B cell (primary cell): ENCODE measurements at places on chromosomes 5 and 9.

- DNase-seq: no peak
These were observed 444.7 kb downstream of the PLK2 start for GRCh38 chr5:58015175-58015574.

GRCh38 chr5:111574311-111574710 lies 62.0 kb upstream of the STARD4 start:
- no peak for DNase-seq

GRCh38 chr5:98513380-98513779 lies 260.1 kb upstream of the RGMB start:
- DNase-seq: no peak

- DNase-seq: no peak
These were observed 2.7 kb downstream of the GPX3 start for GRCh38 chr5:151023047-151023615.

DNA sequence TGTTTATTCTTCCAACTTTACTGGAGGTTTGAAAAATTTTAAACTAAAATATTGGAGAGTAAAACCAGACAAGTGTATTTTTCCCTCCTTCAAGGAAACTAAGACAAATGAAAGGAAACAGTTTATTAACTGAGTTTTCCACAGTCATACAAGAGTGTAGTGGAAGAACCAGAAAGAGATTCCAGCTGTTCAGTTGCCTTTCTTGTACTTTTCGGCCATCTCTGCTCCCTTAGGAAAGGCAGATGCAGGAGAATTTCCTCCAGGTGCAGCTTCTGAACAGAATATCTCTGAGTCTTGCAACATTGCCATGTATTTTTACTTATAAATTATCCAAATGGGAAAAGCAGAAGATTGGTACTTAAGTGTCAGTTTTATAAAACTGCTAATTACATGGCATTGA lies 217.1 kb downstream of the MAST4 start:
- no peak for DNase-seq

DNA sequence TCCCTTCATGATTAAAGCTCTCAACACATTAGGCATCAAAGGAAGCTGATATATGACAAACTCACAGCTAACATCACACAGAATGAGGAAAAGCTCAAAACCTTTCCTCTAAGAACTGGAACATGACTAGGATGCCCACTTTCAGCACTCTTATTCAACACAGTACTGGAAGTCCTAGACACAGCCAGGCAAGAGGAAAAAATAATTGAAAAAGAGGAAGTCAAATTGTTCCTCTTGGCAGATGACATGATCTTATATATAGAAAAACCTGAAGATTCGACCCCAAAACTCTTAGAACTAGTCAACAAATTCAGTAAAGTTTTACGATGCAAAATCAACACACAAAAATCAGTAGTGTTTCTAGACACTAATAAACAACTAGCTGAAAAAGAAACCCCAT lies 144.3 kb upstream of the NREP start:
- no peak for DNase-seq

GRCh38 chr5:72515211-72515610 lies 8.0 kb upstream of the ZNF366 start:
- no peak for DNase-seq

DNA sequence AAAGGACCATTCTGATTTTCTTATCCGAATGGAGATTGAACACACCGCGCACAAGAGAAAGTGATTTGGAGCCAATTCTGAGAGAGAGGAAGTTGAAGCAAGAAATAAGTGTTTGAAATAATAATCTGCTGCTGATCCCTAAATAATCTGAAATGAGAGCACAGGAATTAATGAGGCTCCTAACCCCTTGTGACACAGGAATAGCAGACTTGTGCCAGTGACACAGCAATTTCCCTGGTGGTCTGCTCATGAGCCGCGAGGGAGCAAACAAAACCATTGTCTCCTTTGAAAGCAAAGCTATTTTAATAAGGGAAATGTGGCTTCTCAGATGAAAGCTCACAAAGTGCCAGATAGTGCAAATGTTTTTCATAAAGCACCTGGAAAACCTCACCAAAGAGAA lies 936.1 kb upstream of the WWC1 start:
- no peak for DNase-seq

GRCh38 chr5:154196955-154197652 lies 6.6 kb downstream of the GALNT10 start:
- peak; percentile 17 for DNase-seq

GRCh38 chr5:83038924-83039323 lies 38.3 kb downstream of the TMEM167A start:
- DNase-seq: no peak

DNA sequence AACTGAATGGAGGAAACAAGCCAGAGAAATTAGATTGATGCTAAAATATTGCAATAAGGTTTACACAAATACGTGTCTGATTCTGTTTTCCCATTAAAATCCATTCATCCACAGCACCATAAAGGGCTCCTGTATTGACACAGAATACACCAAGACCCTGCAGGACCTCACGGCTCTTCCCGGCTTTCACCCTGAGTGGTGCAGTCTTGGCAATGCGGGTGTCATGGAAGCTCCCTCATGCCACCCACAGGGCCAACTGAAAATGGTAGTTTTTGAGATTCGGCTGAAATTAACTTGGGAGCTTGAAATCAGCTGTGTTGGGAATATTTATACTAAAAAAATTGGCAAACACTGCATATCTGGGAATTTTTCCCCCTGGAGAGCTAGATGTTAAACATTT lies 17.3 kb upstream of the EXOC3 start:
- DNase-seq: no peak

DNA sequence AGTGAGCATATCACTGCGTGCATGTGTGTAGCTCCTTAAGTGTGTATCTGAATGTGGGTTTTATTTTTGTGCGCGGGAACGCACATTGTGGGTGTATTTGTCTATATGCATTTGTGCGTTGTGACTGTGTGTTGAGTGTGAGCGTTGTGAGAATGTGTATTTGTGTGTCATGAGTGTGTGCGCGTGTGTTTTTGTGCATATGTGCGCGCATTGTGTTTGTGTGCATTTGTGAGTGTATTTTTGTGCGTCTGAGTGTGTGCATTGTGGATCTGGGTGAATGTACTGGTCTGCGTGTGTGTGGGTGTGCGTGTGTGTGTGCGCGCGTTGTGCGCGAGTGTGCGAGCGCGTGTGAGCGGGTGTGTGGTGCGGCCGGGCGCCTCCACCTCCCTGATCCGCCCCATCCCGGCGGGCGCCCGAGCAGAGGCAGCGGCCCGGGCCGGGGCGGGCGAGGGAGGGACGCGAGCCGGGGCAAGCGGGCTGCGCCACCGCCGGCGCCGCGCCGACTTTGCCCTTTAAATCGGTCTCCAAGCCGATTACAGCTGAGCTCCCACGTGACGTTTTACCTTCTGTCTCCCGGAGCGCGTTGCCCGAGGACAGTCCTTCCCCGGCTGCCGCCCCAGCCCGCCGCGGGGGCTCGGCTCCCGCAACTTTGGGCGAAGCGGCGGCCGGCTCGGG lies at the start of gene RASGRF2:
Gene RASGRF2 (plus strand): TSS at position 596 of the 675 bp plus-strand sequence. CDS start 376 bp downstream, outside the sequence.
- no peak for DNase-seq
